ENCODE measurements at places on chromosomes 11 and 22. TPM values are rescaled to one million over a fixed set of nuclear protein-coding genes. Genes with fewer than 3 reads are reported as not detected.

DNA sequence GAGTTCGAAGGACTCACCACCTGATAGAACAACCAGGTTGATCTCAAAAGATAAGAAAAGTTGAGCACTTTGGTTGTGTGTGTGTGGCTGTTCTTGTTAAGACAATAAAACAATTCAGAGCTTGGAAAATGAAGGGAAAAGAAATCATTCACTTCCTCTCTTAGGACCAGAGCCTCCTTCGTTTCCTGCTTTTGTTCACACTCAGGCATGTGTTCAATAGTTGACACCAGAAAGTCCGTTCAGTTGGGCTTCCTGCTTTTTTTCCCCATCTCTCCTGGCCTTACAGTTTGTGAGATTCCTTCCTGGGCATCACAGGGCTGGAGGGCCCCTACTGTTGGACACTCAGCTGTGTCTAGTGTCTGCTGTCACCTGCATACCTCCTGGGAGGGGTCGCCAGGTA lies 48.0 kb downstream of the TSPAN18 start:
- no peak overlapping the region for H3K4me3 ChIP-seq
- H3K36me3 ChIP-seq = no peaks in the 10 kb centered on the region
- H3K27me3 ChIP-seq = no peaks in the 10 kb centered on the region
- no peak overlapping the region for H3K27ac ChIP-seq
- DNase-seq = no peak
- H3K4me1 ChIP-seq = no peaks in the 10 kb centered on the region

DNA sequence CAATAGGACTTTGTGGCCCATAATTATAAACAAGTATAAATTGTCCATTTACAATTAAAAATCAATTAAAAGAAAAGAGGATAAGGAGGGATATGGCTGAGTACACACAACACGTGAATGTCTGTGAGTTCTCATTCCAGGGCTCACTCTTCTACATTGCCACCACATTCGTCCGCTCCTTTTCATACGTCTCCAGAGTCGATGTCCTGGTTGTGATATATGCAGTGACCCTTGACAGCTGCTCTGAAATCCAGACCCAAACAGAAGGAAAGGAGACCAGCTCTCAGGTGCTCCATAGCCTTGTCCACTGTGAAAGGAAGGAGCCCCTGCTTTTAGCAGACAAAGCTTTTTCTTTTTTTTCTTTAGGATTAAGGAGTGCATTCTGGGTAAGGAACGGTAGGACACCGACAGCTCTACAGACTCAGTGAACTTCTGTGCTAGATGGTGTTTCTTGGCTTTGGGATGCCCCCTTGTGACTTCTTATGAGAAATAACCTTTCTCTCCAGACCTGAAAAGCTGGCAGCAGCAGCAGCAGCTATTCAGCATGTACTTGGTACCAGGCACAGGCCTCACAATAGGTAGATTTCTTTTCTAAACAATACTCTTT lies 19.7 kb upstream of the DNAJB13 start:
- peaks cover 10% of the 10 kb centered on the region for H3K36me3 ChIP-seq
- DNase-seq = peak; percentile 14
- H3K4me3 ChIP-seq = no peak overlapping the region
- no peaks in the 10 kb centered on the region for H3K4me1 ChIP-seq
- H3K27ac ChIP-seq = no peak overlapping the region

DNA sequence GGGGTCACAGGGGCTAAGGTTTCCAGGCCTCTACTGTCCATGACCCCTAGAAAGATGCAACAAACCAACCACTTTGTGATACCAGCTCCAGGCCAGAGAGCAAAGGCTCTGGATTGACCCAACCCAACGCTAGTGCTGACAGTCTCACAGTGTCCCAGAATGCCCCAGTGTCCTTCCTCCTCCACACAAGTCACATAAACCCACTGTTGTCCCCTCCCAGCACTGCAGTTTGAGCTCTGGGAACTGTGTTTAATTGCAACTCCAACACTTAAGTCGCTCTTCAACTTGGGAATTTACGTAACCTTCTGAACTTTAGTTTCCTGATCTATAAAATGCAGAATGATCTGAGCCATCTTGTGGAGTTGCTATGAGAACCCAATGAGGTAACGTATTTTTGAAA lies 47.5 kb downstream of the PC start:
- H3K36me3 ChIP-seq = no peaks in the 10 kb centered on the region
- no peaks in the 10 kb centered on the region for H3K4me1 ChIP-seq
- DNase-seq = no peak
- H3K27me3 ChIP-seq = no peaks in the 10 kb centered on the region

- H3K4me3 ChIP-seq = no peak overlapping the region
- no peak for DNase-seq
- peaks cover 3% of the 10 kb centered on the region for H3K4me1 ChIP-seq
- H3K27ac ChIP-seq = no peak overlapping the region
- peaks cover 16% of the 10 kb centered on the region for H3K36me3 ChIP-seq
- no peaks in the 10 kb centered on the region for H3K27me3 ChIP-seq
Measured at GRCh38 chr22:25637672-25638071, 73.2 kb downstream of the GRK3 start.

- no peak overlapping the region for H3K27ac ChIP-seq
- DNase-seq = no peak
- H3K36me3 ChIP-seq = no peaks in the 10 kb centered on the region
- H3K4me3 ChIP-seq = no peak overlapping the region
- H3K4me1 ChIP-seq = no peaks in the 10 kb centered on the region
- H3K27me3 ChIP-seq = no peaks in the 10 kb centered on the region
Measured at GRCh38 chr22:49044091-49044490, 783.6 kb downstream of the BRD1 start.

GRCh38 chr22:49815641-49816091 lies 12.0 kb downstream of the BRD1 start:
- H3K4me1 ChIP-seq = peaks cover 11% of the 10 kb centered on the region

The HBG1 gene
- total RNA-seq = not detected

All from B cell (primary cell).